ENCODE measurements at places on chromosomes 6 and 20.

DNA sequence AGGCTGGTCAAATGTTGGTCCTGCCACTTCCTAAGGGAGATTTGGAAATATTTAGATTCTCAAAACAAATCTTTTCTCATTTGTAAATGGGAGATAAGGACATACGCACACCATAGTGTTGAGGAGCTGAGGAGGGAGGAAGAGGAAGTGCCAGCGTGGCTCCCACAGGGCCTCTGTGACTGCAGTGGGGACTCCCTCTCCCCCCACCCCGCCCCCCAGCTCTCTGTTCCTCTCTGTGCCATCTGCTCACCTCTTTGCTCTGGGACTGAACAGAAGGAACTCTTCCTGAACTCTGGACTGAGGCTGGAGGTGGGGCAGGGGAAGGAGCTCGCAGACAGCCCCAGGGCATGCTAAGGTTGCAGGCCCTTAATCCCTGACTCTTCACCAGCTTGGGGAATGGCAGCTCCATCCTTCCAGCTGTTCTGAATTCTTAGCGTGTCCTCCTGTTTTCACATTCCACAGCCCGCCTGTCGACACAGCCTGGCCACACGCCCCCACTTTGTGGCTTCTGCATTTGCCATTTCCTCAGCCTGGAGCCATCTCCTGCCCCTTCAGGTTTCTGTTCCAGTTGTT is 11.4 kb downstream of the DDX27 start:
- DNase-seq = peak; percentile 76

DNA sequence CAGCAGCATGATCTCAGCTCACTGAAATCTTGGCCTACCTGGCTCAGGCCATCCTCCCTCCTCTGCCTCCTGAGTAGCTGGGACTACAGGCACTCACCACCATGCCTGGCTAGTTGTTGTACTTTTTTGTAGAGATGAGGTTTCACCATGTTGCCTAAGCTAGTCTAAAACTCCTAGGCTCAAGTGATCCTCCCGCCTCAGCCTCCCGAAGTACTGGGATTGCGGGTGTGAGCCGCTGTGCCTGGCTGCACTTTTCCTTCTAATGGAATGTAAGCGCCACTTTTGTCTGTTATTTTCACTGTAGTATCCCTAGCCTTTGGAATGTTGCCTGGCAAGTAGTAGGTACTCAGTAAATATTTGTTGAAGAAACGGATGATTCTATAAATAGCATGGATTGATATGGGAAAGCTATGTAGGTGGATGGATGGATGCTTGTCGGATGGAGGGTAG is 10.4 kb upstream of the TRIB3 start:
- no peak for DNase-seq

DNA sequence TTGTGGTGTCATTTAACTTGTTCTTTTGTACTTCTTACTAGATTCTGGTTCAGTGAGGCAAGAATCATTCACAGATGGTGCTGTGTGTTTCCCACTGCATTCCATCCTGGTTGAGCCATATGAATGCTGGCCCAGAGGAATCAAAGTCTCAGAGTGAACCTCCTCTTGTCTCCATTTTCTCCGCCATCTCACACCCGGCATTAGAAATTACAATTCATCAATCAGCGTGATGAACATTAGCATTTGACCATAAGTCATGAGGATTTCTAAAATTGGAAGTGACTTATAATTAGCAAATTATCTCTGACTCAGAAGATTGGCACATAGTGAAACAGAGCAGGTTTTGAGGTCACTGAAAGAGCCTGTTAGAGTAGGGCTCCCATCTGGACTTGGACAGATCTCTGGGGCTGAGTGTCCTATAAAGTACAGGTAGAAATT is 25.2 kb downstream of the TNFAIP3 start:
- no peak for DNase-seq

GRCh38 chr6:30169658-30170614 is 6.6 kb downstream of the TRIM15 start:
- peak; percentile 22 for DNase-seq

DNA sequence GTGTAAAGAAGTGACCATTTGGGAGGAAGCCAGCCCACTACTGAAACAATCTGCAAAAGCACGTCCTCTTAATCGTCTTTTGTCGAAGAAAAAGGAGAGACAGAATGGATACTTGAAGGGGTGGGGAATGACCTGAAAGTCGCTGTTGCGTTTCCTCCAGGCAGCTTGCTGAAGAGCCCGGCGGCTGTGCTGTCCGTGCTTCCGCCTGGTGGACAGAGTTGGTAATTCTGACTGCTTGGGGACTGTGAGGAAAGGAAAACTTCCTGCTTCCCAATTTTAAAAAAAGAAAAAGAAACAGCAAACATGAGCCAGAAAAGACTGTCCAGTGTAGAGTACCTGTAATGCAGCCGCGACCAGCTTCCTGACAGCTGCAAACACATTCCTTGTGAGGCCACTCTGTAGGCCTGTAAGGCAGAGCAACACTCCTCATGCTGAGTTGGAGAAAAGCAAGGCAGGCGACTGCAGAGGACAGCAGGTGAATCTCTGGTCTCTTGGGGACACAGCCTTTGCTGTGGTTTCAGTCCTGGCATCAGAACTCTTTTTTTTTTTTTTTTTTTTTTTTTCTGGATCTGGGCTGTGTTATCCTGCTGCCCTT is 251.1 kb upstream of the TBX18 start:
- DNase-seq = no peak

DNA sequence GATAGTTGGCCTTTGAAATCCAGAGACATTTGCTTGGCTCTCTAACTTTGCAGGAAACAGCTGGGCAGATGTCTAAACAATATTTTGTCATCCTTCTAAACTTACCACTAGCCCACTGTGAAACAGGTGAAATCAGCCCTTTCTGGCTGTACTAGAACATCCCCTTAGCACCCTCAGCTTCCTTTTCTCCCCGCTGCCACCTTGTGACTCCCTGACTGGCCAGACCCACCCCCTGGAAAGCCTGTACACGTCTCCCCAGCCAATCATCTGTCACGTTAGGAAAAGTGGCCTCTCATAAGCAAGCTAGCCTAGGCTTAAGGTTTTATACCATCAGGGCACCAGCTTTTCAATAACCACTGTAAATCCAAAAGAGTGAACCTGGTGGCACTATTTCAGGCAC is 88.6 kb upstream of the E2F3 start:
- no peak for DNase-seq

DNA sequence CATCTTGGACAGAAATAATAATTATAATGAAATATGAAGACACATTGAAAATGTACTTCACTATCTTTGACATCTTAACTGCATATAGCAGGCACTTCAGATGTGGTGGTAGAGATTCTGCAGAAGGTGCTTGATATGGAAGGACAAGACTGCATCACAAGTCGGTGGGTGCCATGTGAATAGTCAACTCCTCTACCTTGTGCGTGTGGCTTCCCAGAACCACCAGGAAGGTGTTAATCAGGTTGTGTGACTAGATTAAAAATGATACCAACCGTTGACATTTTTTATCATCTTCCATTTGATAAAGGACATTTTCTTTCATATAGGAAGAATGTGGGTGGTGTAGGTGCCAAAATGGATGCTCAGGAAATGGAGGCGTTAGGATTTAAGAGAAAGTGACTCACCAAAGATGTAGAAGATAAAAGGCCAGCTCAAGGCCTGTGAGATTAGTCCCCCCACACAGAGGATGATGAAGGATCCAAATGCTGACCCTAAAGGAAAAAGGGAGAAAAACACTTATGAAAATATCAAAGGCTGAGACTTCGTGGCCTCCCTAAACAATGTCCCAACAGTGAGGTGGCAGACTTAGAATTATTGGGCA is 12.3 kb downstream of the SLC17A2 start:
- no peak for DNase-seq

GRCh38 chr6:3356056-3356823 is 97.5 kb downstream of the PSMG4 start:
- peak; percentile 43 for DNase-seq

DNA sequence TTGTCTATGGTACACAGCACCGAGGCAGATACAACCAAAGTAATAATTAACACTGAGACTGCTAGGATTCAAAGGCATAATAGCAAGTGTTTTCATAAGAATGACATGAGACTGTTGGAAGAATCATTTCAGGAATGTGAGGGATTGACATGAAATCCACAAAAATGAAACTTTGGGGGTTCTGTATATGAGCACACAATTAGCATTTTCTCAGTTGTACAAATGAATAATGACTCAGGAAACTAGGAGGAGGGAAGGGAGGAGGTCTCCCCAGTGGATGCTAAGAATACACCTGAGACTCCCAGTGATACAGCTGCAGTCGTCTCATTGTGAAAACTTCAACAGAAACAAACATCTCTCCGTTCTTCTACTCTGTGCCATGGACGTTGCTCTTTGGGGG is 428.4 kb upstream of the PLCB4 start:
- no peak for DNase-seq

GRCh38 chr20:52191916-52192718 is 538 bp upstream of the ZFP64 start:
- no peak for DNase-seq

DNA sequence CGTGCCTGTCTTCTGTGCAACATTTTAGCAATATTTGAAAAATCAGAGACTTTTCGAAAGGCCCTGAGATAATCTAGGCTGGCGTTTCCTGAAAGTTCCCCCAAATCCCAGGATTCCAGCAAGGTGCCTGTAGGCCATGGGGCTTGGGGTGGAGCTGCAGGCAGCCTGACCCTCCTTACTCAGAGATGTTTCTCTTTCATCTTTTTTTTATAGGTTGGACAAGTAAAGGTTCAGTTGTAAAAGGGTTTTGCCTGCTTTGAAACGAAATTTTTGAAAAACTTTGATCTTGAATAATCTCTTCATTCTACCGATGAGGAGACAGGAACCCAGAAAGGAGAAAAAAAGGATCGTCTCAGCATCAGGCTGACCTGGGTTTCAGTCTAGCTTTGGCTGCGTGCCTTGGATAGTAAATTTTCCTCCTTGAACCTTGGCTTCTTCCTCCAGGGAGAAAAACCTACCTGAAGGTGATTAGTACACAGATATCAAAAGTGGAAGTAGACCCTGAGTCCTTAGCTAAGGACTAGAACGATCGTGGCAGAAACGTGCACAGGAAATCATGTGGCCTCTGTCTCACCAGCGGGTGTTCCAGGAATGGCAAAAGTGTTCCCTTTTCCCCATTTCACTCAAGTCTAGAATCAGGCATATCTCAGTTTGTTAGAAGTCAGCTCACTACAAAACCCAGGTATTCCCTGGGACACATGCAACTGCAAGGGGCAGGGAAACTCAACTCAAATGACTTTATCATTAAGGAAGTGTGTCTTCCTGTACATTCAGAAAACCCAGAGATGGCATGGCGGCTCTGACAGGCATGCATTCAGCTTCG is 128.2 kb upstream of the PTPN1 start:
- peak; percentile 3 for DNase-seq

Data from GF-D8 (cell line).